EL (cell line): ENCODE measurements at places on chromosomes 2 and 18.
A peak's percentile ranks its signal among the peaks of the same experiment; 100 is the strongest.

- no peak for DNase-seq
Measured at GRCh38 chr2:21891191-21891590, 767.4 kb downstream of the TDRD15 start.

DNA sequence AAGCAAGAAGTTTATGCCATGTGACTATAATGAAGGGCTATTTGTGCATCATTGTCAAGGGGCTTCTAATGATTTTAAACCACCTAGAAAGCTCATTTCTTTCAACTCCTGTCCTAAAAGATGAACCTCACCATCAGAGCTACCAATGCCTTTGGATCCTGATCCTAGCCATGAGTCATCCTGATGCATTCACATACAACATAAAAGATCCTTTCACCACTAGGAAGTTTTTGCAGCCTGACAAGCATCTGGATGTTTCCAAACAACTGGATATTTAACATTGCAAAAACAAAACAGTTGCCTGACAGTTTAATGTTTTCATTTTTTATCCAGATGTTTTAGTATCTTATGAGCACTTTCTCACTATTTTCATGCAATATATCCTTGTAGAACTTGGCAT, 425.3 kb downstream of the MBD2 start:
- DNase-seq, result no peak

- no peak for DNase-seq
Measured at GRCh38 chr2:45626387-45627221, 15.5 kb upstream of the SRBD1 start.

DNA sequence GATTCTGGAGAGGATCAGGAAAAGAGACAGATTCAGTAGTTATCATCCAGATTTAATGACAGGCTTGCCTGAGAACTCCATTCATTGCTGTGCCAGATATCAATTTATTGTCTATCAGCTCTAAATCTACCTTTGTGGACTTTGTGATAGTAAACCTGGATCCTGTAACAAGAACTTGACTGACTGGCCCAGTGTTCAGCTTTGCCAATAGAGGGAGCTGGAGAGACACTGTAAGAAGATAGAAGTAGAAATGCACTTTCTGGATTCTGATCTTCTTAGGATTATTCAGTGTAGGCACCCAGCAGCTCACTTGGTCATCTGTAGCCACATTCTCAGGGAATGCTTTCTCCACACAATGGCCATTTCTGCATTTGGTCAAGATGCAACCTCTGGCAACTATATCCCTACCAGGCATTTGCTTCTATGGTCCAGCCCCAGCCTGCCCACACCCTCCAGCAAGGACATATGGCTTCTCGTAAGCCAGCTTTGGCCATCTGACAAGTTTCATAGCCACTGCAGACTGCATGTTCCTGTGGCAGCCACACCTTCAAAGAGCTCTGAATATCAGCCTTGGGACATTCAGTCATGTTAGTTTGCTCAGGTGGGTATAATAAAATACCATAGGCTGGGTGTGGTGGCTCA, 6.1 kb upstream of the SERPINB8 start:
- peak; percentile 66 for DNase-seq

GRCh38 chr2:86037141-86037794, 68.4 kb downstream of the POLR1A start:
- peak; percentile 72 for DNase-seq

DNA sequence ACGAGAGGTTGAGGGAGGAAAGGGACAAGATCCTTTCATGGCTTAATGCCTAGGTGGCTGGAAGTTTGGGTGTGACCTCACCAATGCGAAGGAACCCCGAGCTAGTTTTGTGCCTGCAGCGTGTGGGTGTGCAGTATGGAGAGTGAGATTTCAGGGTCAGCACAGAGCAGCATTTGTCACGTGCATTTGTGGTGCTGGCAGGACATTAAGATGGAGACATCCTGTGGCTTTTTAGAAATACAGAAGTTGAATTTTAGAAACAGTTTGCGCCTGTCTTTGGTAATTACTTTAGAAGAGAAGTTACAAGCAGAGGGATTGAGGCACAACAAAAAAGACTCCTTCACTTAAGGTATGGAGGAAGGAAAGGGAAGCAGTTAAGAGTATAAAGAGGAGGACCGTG, 258.2 kb upstream of the THUMPD2 start:
- DNase-seq, result no peak

DNA sequence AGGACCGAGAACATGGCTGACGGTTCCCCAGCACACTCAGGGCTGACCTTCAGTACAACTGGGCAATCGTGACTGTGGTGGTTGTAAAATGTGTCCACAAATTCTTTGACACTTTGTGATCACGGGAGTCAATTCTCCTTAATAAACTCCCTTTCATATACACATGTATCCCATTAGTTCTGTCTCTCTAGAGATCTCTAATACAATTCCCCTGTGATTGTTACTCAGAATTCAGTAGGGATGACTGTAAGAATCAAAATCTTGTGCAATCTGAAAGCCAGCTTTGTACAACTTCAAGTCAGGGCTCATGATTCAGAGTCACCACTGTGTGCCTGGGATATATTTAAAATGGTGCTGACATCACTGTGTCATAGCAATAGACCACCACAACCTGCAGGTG, 89.5 kb upstream of the LMAN1 start:
- DNase-seq, result no peak

DNA sequence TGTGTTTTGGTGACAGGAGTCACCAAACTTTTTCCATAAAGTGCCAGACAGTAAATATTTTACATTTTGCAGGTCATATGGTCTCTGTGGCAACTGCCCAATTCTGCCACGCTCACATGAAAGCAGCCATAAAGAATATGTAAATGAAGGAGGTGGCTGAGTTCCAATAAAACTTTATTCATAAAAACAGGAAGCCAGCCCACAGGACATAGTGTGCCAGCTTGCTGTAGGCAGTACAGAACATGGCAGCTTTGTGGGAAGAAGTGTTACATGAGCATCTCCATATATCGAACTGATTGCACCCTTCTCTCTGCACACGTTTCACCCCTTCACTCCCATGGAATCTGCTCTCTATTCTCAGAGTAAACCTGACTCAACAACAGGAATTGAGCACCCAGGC, 10.2 kb downstream of the ASB18 start:
- DNase-seq, result no peak

GRCh38 chr2:240626531-240627300, 1.4 kb downstream of the GPR35 start:
- DNase-seq, result no peak

GRCh38 chr18:55262021-55262560, 302.8 kb upstream of the CCDC68 start:
- no peak for DNase-seq

- DNase-seq, result peak; percentile 99
Measured at GRCh38 chr2:204452464-204453023, 92.7 kb upstream of the PARD3B start.

- no peak for DNase-seq
Measured at GRCh38 chr18:42611134-42611533, 504.4 kb downstream of the RIT2 start.

DNA sequence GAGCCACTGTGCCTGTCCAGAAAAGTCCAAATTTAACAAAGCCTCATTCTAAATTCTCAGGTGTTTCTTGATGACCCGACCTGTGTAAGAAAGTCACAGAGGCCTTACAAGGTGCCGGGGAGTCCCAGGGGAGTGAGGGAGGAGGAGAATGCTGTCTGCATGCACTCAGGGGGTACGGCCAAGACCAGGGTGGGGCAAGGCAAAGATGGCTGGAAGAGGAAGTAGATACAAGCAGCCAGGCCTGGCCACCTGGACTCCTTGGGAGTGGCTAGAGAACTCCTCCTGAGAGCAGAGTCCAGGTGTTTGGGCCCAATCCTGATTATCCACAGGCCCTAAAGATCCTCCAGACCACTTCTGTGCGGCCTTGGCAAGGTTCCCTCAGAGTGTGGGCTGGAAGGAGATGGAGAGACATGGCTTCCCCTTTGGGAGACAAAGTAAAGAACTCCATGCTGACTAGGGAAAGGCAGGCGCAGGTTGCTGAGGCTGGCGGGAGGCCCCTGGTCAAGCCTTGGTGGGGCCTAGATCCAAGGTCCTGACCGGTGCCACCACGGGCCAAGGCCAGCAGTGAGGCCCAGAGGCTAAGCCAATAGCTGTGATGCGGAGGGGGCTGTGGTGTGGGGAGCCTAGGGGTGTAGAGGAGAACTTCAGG, 74.7 kb downstream of the COPS8 start:
- DNase-seq, result no peak

DNA sequence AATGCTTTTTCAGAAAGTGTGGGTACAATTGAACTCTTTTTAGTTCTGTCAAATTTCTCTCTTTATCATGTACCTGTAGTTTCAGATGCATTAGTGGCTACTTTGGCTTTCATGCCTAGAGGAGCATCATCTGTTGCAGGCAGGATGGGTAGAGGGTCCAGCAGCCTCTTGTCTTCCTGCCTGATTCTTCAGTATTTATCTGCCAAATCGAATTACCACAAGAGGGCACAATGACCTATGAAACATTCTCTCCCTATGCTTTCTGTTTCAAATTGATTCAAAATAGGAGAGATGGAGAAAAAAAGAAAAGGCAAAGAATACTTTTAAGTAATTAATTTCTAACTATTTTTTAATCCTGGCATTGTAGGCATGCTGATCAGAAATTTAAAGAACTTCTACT, 477.2 kb downstream of the TRIB2 start:
- DNase-seq, result peak; percentile 12

DNA sequence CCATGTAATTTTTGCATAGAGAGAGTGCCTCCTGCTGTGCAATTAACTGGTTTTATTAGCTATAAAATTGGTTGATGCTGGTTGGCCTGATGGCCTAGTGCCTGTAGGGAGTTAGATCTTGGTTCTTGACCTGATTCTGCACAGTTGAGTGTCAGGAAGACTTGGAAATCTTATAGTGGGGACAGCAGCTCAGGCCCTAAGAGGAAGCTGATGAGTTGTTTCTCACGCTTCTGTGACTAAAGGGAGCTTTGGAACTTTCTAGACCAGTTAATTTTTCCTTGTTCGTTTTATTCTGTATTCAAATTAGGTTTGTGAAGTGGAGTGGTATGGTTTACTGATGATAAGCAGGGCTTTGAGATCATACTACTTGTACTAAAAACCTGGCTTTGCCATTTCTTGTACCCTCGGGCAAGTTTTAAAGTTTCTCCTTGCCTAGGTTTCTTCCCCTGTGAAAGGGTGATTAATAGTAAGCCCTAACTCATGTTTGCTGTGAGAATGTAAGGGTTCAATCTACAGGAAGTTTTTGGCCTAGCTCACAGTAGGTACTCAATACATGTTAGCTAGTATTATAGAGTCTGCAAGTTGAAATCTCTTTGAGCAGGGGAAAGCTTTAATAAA, 82.1 kb downstream of the MAP3K20 start:
- DNase-seq, result no peak

DNA sequence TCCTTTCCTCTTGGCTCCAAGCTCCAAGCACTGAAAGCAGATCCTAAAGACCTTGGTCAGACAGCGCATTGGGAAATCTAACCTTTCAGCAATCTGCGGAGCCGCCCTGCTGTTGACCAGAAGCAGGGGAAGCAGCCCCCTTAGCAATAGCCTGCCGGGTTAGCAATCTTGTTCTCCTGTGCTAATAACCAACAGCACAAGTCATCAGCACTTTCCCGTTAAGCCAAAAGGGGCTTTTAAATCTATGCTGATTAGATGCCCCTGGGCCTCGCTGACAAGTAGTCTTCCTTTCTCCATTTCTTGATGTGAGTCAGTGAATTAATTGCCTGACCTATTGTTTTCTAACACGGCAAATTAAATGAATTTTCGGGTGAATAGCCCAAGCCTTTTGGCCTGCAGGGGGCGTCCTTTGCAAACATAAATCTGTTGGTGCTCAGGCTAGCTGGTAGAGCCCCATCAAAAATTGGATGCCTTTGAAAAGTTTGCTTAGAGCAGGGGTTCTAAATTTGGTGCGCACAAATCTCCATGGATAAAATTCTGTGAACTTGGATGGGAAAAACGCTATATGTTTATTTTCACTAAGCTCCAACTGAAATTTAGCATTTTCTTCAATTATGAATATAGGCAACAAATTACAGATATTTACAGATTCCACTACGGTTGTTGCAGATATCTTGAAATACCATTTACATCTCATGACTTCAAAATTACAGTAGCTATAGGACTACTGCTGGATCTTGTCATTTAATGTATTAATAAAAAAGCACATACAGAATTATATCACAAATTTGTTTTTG, 24.6 kb downstream of the MAIP1 start:
- peak; percentile 72 for DNase-seq

DNA sequence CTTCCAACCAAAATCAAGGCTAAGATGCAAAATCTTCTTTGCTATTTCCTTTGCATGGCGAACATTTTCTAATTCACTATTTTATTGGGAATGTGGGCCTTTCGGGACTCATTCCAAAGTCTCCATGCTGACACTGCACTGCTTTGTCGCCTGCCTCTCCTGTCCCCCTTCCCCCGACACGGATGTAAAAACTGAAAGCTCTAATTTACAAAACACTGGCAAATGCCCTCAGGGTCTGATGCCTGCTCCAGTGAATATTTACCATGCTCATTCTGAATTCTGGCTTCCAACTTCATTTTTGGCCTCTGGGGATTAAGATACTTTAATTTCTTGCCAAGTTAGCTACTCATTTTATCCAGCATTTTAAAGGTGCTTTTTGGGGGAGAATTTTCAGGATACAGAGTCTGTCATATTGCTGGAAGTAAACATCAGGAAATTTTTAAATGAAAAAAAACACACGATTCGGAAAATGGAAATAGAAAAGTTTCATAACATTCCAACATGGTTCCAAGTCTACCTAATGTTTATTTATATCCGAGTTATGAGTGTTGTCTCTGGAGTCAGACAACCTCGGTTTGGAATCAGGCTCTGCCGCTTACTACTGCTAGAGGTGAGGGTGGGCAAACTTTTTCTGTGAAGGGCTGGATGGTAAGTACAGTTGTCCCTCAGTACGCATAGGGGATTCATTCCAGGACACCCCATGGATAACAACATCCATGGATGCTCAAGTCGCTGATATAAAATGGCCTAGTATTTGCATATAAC, 14.6 kb upstream of the LTBP1 start:
- DNase-seq, result no peak

GRCh38 chr2:176997074-176997791, 215.4 kb upstream of the HNRNPA3 start:
- peak; percentile 67 for DNase-seq

GRCh38 chr2:205372141-205372540, 310.2 kb upstream of the NRP2 start:
- peak; percentile 52 for DNase-seq

GRCh38 chr18:31633392-31634330, 42.0 kb downstream of the TTR start:
- no peak for DNase-seq

DNA sequence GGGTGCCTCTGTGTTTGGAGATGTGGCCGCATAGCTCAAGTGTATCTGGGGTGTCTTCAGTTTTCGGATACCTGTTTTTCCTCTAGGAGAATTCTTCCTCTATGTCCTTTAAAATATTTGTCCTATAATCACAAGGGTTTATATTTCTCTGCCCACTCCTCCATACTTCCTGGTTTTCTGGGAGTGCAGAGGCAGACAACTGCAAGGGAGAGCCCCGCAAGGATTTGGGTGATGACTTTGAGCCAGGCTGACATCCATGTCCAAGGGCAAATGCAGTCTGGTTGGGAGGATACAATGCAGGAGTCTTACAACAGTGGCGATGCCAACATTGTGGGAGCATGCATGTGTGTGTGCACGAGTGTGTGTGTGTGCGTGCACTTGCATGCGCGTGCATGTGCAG, 2.1 kb downstream of the IL1RL1 start:
- no peak for DNase-seq

GRCh38 chr2:219744600-219744999, 117.2 kb downstream of the SLC4A3 start:
- no peak for DNase-seq
